ENCODE measurements at places on chromosomes 3 and 15. TPM values are rescaled to one million over a fixed set of nuclear protein-coding genes. Genes with fewer than 3 reads are reported as not detected.

Gene ZNF80
- total RNA-seq = not detected

DNA sequence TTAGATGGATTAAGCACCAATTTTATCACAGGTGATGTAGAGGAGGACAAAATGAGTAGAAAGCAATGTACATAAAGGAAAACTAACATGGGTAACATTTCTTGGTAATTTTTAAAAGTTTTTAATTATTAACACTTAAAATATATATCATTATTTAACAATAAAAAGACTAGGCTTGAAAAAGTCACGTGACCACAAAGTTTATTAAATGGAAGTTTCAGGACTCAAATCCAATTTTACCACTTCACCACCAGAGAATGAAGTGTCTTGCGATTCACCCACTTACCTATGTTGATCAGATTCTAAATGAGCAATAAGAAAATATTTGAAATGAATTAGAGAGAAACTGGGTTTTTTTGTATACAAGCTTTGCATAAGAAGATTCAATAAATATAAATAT lies 721.3 kb downstream of the GBE1 start:
- no peaks in the 10 kb centered on the region for H3K36me3 ChIP-seq
- H3K4me1 ChIP-seq = no peaks in the 10 kb centered on the region
- no peak overlapping the region for H3K27ac ChIP-seq

DNA sequence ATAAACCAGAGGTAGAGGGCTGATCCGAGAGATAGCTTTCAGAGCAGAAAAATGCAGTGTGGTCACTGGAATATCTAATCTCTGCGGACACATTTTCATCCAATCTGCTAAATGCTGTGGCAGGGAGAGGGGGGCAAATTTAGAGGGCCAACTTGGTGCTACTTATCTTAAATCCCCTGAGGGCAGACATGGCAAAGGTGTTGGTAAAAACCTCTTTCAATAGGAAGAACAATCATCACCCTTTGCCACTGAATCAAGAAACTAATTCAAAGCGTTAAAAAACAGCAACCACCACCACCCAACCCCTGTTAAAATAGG lies 152.9 kb downstream of the MECOM start:
- H3K4me3 ChIP-seq = no peak overlapping the region
- H3K27ac ChIP-seq = no peak overlapping the region
- no peaks in the 10 kb centered on the region for H3K36me3 ChIP-seq
- no peak for DNase-seq

- DNase-seq = no peak
- H3K4me1 ChIP-seq = no peaks in the 10 kb centered on the region
- H3K36me3 ChIP-seq = no peaks in the 10 kb centered on the region
- no peak overlapping the region for H3K4me3 ChIP-seq
- H3K27me3 ChIP-seq = no peaks in the 10 kb centered on the region
- H3K27ac ChIP-seq = no peak overlapping the region
Observed at GRCh38 chr15:69976366-69976994, 121.2 kb downstream of the TLE3 start.

DNA sequence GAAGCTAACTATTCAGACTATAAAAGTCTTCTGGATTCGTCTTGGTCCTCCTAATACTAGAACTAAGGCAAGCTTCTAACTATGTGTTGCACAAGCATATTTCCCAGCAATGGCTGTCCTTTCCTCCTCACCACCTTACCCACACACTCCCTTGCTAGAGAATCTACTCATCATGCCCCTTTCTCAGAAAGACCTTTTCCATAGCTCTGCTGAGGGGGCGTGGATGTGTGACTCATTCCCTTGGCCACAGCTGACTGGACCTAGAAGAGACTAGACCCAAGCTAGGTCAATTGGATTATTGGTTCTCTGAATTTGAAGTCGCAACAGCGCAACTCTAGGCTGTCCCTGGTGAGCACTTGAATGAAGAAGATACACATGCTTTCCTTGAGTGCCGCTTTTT lies 47.1 kb downstream of the ERC2 start:
- H3K27me3 ChIP-seq = no peaks in the 10 kb centered on the region
- DNase-seq = no peak
- H3K36me3 ChIP-seq = no peaks in the 10 kb centered on the region
- H3K27ac ChIP-seq = no peak overlapping the region
- no peak overlapping the region for H3K4me3 ChIP-seq

GRCh38 chr3:40793730-40794129 lies 269.0 kb downstream of the ZNF621 start:
- H3K4me3 ChIP-seq = no peak overlapping the region
- H3K27me3 ChIP-seq = no peaks in the 10 kb centered on the region
- no peak overlapping the region for H3K27ac ChIP-seq
- no peaks in the 10 kb centered on the region for H3K36me3 ChIP-seq
- DNase-seq = no peak

Gene OXSR1
- 31.0 TPM for total RNA-seq

Gene ITIH1
- total RNA-seq = not detected

All from thoracic aorta (tissue), 2 donors.